Central memory CD4-positive, alpha-beta T cell (primary cell): ENCODE measurements at places on chromosomes 1 and 21.

GRCh38 chr1:45531873-45532272, 10.2 kb upstream of the PRDX1 start:
- no peak for DNase-seq

- DNase-seq, result no peak
Measured at GRCh38 chr1:232162001-232162400, 467.9 kb downstream of the SIPA1L2 start.

DNA sequence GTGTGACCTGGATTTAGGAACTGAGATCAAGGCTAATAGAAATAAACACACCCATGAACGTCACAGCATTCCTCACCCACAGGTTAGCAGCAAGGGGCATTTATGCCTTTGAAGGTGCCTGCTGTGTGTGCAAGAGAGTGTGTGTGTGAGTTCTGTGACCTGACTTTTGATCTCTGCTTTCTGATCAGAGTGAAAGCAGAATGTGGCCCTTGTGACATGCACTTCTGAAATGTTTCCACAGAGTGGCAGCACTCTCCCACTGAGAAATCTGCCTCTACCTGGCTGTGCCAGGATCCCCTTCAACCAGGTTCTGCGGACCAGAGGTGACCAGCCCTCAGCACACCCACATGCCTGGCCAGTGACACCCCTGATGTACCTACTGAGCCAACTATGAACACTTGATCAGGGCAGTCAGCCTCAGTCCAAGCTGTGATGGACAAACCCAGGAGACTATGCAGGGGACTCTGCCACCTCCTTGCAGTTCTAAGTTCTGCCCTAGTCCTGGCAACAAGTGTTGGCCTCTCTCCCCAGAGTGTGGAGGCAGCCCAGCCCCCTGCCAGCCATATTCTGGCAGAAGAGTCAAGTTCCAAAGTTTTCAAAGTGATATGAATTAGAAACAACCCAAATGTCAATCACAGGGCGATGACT, 41.0 kb downstream of the RXRG start:
- no peak for DNase-seq

GRCh38 chr1:215748431-215748830, 181.3 kb downstream of the KCTD3 start:
- DNase-seq, result no peak

GRCh38 chr1:48572646-48573258, 100.7 kb upstream of the SPATA6 start:
- DNase-seq, result no peak

DNA sequence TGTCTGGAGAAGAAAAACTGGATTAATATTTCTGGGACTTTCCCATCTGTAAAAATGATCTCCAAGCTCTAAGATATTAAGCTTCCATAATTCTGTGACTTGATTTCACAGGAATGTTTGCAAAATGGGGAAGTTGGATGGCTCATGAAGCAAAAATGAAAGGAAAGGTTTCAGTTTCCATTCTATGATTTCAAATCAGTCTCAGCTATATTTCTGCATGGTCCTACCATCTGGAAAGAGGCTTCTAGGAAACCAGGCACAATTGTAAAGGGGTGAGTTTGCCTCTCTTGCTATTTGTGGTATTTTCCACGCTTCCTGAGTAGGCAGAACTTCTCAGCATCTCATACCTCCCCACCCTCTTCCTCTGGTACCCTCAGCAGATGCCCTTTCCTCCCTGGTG, 22.4 kb upstream of the ACTN2 start:
- no peak for DNase-seq

DNA sequence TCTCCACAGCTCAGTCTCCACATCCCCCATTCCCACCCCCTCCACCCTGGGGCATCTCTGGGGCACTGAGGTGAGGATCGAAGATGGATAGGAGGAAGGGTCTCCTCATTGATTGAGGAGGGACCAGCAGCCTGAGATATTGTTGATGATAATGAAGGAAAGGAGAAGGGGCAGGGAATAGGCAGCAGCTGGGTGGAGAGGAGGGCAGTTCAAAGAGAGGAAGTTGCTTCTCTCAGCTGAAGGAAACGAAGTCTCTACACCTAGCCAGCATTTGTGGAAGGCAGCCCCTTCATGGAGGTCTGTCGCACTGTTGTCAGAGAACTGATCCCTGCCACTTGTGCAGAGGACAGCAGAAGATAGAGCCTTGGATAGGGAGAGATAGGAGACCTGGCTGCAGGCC, 5.7 kb downstream of the KNCN start:
- DNase-seq, result no peak

DNA sequence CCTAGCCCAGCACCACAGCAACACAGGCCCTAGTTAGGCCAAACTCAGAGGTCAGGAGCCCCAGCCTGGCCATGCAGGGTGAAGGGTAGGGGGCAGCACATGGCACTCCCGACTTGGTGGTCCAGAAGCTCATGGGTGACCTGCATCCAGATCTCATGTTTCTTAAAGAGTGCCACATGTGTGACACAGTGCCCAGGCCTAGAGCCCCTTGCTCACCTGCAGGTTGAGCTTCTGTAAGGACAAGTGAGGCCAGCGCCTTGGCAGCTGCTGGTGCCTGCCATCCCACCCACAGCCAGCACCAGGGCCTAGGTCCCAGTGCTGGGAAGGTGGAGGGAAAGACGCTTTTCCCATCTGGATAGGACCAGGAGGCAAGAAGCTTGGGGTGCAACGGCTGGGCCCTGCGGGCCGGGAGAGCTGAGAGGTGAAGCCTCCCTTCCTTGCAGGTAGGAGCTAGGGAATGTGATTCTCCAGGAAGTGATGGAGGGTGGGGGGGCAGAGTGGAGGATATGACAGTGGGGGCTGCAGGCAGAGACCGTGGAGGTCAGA, 6.5 kb downstream of the SHISA4 start:
- no peak for DNase-seq

- no peak for DNase-seq
Measured at GRCh38 chr1:4128616-4129015, 228.5 kb upstream of the C1orf174 start.

GRCh38 chr1:53519421-53519820, 60.2 kb downstream of the DMRTB1 start:
- DNase-seq, result no peak

GRCh38 chr1:214186103-214186824, 94.7 kb upstream of the SMYD2 start:
- no peak for DNase-seq

DNA sequence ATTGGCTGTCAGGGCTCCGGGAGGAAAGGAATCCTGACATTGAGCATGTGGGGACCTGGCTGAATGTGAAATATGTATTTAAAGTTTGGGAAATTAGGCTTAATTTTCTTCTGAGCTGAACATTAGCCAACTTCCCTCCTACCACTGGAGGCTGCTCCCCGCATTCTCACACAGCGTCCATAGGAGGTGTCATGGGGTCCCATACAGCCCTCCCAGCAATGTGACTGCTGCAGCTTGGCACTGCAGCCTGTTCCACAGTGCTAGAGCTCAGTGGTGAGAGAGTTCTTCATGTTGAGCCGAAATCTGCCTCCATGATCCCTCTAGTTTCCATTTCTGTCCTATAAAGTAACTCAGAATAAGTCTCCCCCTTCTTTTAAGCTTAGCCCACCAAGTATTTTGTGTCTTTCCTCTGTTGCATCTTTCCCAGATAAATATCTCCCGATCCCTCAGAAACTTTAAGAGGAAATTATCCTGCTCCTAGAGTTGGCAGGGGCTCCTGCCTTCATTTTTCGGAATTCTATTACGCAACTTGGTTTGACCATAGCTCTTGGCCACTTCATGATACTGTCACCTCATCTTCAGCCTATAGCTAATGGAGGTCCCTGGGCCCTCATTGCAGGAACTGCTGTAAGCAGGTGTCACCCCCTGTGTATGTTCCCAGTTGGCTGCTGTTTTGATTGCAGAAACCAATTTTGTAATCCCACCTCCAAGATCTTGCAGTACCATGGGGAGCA, 2.0 kb downstream of the FCRL6 start:
- no peak for DNase-seq
